ENCODE measurements at places on chromosomes 16 and 17. TPM values are rescaled to one million over a fixed set of nuclear protein-coding genes. Genes with fewer than 3 reads are reported as not detected.

Gene DYNLRB2
- total RNA-seq, result not detected

Gene SEPTIN1
- 1.9 TPM for total RNA-seq

Gene MPP2
- 5.5 TPM for total RNA-seq

GRCh38 chr17:79690466-79690865 is 40.3 kb upstream of the ENPP7 start:
- peaks cover 95% of the 10 kb centered on the region for H3K27me3 ChIP-seq
- H3K4me1 ChIP-seq, result no peaks in the 10 kb centered on the region
- H3K27ac ChIP-seq, result no peak overlapping the region
- DNase-seq, result no peak
- no peak overlapping the region for H3K4me3 ChIP-seq
- no peaks in the 10 kb centered on the region for H3K36me3 ChIP-seq

DNA sequence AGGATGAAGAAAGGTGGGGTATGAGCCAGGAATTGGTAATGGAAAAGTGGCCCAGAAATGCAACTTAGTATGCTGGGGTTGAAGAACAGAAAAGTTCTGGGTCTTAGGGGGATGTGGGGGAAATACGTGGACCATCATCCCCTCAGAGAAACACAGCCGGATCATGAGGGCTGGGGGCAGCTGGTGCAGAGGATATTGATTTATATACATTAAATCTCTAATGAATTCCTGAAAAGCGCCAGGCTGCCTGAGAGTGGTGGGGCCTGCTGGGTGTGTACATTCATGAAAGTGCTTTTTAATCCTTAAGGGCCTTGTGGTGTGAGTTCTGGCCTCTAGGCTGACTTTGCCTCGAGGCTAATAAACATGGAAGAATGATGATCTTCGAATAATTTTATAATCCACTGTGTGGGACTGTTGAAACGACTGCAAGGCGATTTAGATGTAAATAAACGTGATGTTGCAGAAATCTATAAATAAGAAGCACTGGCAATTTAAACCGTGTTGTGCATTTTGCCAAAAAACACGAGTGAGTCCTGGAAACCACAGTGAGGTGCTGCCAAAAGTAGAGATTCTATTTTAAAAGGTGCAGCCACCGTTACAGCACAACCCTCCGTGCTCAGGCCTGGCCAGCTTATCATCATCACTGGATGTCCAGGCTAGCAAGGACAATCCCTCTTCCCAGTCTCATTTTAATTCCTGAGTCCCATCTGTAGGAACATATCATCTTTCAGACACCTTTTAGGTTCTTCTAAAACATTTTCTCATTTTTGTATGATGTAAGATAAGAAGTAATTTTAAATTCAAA is 32.1 kb downstream of the PRKAR1A start:
- no peak for DNase-seq
- no peaks in the 10 kb centered on the region for H3K27me3 ChIP-seq
- H3K36me3 ChIP-seq, result peaks cover 18% of the 10 kb centered on the region
- H3K4me1 ChIP-seq, result no peaks in the 10 kb centered on the region
- no peak overlapping the region for H3K4me3 ChIP-seq

DNA sequence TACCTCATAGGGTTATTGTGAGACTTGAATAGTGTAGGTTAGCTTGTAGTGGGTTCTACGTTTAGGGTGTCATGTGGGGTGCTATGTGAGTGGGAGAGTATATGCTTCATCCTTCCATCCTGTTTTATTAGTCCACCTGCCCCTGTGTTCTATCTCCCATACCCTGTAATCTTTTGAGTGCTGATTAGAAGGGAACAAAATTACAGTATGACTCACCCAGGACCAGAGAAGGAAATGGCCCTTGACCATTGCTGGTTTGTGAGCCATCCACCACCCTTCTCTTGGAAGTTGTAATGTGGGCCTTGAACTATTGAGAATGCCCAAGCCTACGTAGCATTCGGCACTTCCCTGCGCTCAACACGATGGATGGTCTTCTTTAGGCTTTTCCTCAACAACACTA is 17.1 kb downstream of the SAP30BP start:
- H3K4me3 ChIP-seq, result peak overlapping the region; percentile 50
- DNase-seq, result peak; percentile 27
- peak overlapping the region; percentile 88 for H3K27ac ChIP-seq
- peaks cover 43% of the 10 kb centered on the region for H3K36me3 ChIP-seq
- peaks cover 59% of the 10 kb centered on the region for H3K4me1 ChIP-seq

- H3K27me3 ChIP-seq, result peaks cover 86% of the 10 kb centered on the region
- no peak overlapping the region for H3K4me3 ChIP-seq
- H3K4me1 ChIP-seq, result no peaks in the 10 kb centered on the region
- DNase-seq, result no peak
- no peaks in the 10 kb centered on the region for H3K36me3 ChIP-seq
These were observed 13.6 kb upstream of the CCL8 start for GRCh38 chr17:34305606-34306005.

GRCh38 chr17:80481284-80482057 is 5.1 kb upstream of the NPTX1 start:
- no peak overlapping the region for H3K27ac ChIP-seq
- no peak overlapping the region for H3K4me3 ChIP-seq
- DNase-seq, result no peak
- peaks cover 66% of the 10 kb centered on the region for H3K27me3 ChIP-seq
- peaks cover 25% of the 10 kb centered on the region for H3K4me1 ChIP-seq
- peaks cover 4% of the 10 kb centered on the region for H3K36me3 ChIP-seq

DNA sequence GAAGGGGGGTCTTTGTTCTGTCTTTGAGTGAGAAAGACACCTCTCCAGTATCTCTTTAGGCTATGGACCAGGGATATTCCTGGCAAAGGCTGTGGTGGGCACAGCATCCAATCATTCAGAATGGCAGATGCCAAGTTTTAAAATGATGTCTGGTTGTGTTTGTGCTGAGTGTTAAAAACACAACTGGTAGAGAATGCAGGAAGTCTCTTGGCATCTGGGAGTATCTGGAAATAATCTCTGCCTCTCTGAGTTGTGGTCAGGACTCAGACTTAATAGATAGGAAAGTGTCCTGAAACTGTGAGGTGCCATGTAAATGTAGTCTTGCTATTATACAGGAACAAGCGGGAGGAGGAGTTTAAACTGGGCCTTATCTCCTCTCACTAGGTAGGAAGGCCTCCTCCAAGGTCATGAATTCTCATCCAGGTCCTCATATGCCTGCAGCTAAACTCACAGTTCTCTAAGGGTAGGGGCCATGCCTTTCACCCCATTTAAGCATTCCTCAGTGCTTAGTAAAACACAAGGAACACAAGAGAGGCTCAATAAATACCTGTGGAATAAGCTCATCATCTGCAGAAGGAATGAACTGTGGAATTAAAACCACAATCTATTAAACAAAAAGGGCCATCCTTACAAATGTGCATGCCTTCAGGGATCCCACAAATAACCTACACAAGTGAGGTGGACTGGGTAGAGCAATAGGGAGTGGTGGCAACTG is 317.6 kb downstream of the CBLN1 start:
- no peak overlapping the region for H3K4me3 ChIP-seq
- peak; percentile 11 for DNase-seq
- H3K4me1 ChIP-seq, result peaks cover 8% of the 10 kb centered on the region
- H3K27me3 ChIP-seq, result no peaks in the 10 kb centered on the region
- no peak overlapping the region for H3K27ac ChIP-seq
- H3K36me3 ChIP-seq, result no peaks in the 10 kb centered on the region

DNA sequence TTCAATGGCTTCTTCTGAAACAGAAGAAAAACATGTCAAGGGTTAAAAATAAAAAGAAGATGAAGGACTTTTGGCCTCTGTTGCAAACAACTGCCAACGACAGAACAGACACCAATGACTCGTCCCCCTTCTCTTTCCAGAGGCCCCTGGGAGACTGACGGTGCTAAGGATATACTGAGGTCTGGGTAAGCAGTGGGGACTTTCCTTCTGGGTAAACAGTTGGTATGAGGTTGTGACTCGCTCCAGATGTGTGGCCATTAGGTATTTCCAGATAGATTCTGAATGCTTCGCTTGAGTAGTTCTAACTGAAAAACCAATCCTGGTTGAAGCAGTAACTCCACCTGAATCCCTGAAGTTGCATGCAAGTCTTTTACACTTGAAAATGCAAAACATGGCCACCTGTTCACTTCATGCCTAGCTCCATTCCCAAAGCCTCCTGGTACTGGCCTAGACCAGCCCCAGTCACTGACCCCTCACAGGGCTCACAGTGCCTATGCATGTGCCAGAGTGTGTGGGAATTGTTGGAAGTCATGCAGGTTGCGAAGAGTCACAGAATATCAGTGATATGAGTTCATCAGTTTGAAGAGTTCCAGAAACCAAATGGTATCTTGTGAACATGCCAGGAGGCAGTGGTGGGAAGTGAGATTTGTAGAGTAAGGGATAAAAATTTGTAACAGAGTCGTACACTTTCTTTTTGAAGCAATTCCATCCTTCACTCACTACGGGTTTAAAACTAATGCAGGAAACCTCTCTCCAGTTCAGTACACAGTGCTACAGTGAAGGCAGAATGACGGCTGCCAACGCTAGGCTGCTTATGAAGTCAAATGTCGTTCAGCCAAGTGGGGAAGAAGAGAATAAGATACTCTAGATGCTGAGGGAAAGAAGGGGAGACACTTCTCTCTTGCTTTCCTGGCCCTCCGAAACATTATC is 217.8 kb downstream of the ZFHX3 start:
- H3K4me1 ChIP-seq, result no peaks in the 10 kb centered on the region
- no peaks in the 10 kb centered on the region for H3K27me3 ChIP-seq
- H3K4me3 ChIP-seq, result no peak overlapping the region
- no peak for DNase-seq
- no peak overlapping the region for H3K27ac ChIP-seq

DNA sequence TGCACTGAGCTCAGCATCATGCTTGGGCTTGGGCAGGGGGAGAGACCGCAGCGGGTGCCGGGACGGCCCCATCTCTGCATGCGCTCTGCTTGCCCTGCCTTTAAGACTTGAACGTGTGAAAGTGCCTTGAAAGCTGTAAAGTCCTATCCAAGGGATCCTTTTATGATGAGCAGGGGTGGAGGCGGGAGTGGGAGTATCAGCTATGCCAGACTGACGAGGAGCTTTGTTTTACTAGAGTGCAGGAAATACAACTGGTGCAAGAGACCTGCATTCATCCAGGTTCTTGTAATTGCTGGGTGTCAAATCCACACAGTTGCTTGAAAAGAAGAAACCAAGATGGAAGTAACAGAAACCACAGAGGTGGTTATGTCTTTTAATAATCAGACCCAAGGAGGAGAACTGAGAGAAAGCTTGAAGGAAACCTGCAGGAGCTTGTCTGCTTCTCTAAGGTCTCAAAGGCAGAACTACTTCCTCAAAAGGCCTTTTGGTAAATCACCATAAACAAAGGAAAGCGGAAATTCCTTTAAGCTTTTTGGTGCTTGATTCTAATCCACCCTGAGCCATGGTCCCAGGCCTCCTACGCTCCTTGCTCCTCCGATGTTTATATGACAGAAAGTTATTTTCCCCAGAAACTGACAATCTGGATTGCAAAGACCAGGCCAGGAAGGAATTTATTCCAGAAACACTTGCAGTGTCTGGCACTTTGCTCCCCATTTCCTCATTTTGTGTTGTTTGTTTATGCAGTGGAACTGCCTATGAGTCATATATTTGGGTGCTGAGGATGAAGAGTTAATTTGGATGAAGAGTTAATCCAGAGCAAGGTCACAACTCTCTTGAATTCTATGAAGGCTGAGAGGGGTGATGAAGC is 51.3 kb upstream of the FBXO47 start:
- peaks cover 10% of the 10 kb centered on the region for H3K27me3 ChIP-seq
- no peak overlapping the region for H3K27ac ChIP-seq
- DNase-seq, result no peak

All from Calu3 (cell line).